ENCODE measurements at places on chromosomes 5 and 9.
A peak's percentile ranks its signal among the peaks of the same experiment; 100 is the strongest.

DNA sequence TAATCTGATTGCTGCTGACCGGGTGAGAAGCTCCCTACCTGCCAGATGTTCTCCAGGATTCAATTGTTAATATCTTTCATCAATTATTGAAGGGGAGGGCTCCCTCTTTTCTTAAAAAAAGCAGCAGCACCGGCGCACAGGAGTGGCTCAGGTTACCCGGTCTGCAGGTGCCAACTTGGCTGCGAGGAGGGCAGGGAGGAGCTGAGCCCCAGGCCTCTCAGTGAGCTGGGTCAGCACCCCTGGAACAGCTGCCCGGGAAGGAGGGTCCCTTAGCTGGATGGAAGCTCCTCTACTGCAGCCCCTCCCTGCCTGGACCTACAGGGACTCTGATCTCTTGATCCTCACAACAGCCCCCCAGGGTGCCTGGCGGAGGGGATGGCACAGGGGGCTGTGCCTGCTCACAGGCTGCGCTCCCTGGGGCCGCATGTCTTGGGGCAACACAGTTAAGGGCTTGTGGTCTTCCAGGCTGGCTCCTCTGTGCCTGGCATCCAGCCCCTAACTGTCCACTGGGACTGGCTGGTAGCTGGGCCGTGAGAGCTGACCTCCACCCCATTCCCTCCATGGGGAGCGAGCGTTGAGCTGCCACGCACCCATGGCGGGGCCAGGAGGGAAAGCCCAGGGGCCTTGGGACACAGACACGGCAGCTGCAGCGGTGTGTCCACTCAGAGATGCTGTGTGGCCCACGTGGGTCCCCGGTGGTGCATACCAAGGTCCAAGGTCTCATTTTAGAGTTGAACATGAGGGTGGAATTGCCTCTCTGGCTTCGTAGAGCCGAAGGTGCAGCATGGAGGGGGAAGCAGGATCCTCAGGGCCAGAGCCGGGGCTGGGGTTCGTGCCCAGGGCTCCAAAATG lies 28.6 kb upstream of the TMEM250 start:
- no peak for DNase-seq

- no peak for DNase-seq
Measured at GRCh38 chr5:90135779-90136378, 273.7 kb downstream of the CETN3 start.

GRCh38 chr5:126363658-126364057 lies 59.6 kb upstream of the GRAMD2B start:
- DNase-seq = no peak

DNA sequence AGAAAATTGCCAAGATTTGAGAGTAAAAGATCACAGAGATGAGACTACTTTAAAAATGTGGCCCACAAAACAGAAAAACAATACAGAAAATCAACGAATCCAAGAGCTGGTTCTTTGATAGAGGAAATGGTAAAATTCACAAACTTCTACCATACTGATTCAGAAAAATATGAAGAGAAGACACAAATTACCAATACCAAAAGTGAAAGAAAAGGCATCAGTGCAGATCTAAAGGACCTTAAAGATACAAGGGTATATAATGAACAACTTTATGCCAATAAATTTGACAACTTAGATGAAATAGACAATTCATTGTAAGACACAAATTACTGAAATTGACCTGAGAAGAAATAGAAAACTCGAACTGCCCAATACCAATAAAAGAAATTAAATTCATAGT lies 24.4 kb upstream of the SLC1A1 start:
- DNase-seq = no peak

GRCh38 chr9:112777914-112778313 lies 27.4 kb downstream of the SNX30 start:
- DNase-seq = no peak

DNA sequence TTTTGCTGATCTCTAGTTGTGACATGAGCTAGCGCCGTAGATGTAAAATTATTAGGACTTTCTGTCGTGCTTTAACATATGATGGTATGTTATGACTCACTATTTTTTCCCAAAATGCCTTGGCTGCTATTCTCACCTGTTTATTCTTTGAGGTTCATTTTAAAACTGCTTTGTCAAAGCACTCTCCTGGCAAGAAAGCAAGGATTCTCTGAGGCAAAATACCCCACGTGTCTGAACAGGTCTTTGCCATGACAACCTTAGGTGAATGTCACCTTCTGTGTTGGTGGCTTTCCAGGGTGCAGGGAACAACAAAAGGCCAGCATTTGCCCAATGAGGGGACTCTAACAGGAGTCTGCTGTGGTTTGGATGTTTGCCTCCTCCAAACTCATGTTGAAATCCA lies 30.6 kb upstream of the COL5A1 start:
- DNase-seq = no peak

GRCh38 chr9:128149001-128149701 lies at the start of gene LCN2:
LCN2 (plus strand) TSS chr9:128149453; CDS start chr9:128149526, 73 bp downstream.
- DNase-seq = peak; percentile 86

- no peak for DNase-seq
Measured at GRCh38 chr5:88792144-88792840, 90.7 kb downstream of the MEF2C start.

DNA sequence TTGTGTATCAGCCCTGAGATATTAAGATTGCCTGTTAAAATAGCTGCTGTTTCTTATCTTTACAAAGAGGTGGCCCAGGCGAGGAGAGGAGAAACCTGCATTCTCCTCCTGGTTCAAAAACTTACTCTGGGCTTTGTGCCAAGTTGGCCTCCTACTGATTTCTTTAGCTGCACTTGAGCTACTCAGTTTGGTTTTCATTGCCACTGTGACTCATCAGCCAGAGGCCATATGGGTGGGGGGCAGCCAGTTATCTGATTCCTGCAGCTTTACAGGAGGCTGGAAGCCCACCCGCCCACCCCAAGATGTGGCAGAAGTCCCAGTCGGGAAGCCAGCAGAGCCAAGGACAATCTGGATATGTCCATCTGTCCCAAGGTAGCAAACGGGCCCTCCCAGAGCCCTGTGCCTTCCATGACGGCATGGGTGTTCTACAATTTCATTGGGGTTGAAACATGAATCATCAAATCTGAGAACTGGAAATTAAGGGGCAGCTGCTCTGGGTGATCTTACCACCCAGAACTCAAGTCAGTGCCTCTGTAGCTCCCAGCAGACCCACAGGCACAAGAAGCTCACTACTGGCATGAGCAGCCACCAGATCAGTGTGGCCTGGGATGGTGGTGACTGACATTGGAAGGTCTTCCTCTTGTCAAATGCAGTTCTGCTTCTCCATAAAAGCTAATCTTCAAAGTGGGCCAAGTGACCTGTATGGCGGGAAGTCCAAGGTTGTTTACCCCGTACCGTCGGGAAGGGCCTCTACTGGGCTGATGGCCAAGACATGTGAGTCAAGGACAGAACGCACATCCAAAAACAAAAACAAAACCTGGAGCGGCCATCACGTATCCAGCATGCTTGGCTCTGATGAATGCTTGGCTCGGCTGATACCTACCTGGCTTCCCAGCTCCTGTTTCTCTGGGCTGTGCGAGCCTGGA lies 15.6 kb downstream of the FCN2 start:
- DNase-seq = peak; percentile 56

DNA sequence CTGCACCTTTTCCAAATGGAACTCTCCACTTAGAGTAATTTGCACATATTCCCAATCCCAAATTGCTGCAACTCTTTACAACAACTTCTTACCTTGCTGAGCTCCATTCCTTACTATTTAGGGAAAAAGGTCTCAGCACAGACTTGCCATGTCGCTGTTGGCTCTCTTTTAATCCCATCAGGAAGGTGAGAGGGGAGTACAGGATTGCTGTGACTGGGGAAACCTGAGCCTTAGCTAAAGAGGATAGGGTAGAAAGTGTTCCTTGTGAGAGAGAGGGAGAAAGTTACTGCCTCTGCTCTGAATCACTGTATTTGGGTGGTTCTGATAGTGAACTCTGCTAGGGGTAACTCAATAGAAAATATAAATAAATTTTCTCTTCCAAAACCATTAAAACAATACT lies 43.7 kb upstream of the GABRA1 start:
- DNase-seq = no peak

DNA sequence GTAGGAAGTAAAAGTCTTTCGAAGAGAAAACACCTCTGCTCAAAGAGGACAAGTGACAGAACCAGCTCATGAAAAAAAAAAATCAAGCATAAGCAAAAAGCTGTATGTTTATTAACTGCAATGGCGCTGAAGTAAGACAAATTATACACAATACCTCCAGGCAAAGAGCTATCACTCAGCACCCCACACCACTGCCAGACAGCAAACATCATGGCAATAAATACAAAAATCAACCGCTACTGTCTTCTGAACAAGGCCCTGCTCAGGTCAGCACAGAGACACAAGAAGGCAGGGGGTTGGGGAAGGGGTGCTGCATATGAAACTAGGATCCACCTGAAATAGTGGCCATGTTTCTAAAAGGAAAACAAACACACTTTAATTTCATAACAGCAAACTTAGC lies 50.4 kb downstream of the MAPKAP1 start:
- DNase-seq = no peak

DNA sequence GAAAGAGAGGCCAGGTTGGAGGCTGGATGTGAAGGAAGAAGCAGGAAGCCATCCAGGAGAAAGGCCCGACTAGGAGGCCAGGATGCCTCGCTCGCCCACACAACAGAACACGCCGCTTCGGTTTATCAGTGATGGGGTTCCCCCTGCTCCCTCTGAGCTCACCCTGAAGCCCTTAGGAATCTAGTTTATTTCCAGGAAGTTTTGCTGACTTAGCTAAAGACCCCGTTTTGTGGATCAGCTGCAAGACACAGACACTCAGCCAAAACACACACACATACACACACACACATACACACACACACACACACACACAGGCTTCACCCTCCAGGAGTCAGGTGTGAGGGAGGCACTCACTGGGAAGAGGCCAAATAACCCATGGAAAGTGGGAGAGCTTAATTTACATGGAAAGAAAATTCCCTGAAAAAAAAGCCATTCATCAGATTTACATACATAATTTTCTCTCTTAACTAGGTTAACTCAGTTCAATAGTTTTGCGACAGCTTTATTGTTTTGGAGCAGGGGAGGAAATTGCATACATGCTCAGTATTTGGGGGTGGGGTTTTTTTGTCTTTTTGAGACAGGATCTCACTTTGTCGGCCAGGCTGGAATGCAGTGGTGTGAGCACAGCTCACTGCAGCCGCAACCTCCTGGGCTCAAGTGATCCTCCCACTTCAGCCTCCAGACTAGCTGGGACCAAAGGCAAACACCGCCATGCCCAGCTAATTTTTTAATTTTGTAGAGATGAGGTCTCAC lies 92.7 kb upstream of the HAND1 start:
- no peak for DNase-seq

DNA sequence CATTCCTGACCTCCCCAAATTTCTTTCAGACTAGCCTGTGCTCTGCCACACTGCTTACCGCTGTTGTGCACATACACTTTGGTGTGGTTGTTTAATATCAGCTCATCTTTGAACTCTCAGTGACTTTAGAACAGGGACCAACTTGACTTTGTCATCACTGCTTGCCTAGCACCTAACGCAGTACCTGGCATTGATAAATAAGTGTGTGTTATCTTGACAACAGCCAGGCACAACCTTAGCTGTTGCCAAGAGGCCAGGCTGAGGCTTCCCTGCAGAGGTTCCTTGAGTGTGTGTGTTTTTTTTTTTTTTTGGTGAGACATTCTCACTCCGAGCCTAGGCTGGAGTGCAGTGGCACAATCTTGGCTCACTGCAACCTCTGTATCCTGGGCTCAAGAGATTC lies 41.0 kb upstream of the SLC28A3 start:
- DNase-seq = no peak

DNA sequence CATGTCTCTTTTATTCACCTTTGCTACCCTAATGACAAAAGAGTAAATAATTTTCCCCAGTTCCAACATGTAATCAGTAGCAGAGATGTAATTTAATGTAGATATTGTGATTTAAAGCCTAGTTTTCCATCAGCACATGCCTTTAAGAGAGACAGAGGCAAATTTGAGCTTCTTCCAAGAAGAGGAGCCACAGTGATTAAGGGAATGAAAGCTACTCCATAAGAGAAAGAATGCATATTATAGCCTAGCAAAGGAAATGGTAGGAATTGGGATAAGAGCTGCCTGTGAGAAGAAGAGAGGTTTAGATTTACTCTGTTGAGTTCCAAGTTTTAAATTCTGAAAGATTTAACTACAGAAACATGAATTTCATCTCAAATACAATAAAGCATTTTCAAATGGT lies 591.0 kb upstream of the DMAC1 start:
- no peak for DNase-seq

DNA sequence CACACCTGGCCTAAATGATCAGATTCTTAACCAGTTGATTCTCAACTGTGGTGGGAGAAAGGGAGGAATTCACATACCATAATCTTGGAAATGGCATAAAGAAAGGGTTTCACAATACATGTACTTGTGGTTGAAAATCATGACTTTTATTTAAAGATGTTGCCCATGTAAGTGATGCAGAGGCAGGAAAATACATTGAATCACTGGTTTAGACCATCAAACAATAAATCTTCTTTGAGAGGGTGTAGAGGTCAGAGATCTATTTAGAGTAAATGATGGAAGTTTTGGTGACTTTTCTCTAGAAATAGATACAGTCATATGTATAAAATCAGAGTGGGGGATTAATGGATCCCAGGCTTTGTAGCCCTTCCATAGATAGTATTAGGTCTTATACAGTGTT lies 15.4 kb downstream of the NDUFS4 start:
- no peak for DNase-seq

DNA sequence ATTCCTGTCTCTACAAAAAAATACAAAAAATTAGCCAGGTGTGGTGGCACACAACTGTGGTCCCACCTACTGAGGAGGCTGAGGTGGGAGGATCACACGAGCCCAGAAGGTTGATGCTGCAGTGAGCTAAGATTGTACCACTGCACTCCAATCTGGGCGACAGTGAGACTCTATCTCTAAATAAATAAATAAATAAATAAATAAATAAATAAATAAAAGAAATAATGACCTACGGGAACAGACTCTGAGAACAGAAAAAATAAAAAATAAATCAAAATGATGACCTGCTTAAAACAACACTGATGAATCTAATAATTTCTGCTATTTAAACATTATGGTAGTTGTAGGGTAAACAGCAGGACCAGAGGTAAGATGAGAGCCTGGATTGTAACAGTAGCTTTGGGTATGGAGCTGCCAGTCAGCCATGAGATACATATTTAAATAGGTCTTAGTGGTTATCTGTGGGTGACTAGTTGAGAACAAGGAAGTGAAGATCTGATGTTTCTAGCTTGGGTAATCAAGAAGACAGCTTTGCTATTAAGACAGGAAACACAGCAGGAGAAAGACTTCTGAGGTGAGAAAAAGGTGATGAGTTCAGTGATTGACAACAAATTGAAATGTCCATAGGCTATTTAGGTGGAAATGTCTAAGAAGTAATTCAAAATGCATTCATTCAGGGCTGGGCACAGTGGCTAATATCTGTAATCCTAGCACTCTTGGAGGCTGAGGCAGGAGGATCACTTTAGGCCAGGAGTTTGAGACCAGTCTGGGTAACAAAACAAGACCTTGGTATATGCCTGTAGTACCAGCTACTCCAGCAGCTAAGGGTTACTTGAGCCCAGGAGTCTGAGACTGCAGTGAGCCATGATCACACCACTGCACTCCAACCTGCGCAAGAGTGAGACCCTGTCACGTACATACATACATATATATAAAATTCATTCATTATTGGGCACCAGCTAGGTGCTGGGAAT lies 11.0 kb downstream of the RNF145 start:
- DNase-seq = no peak

GRCh38 chr5:40474250-40474649 lies 205.5 kb upstream of the PTGER4 start:
- DNase-seq = no peak

Data from right lobe of liver (tissue), 6 donors.